ENCODE measurements at places on chromosomes 4 and X. TPM values are rescaled to one million over a fixed set of nuclear protein-coding genes. Genes with fewer than 3 reads are reported as not detected.

DNA sequence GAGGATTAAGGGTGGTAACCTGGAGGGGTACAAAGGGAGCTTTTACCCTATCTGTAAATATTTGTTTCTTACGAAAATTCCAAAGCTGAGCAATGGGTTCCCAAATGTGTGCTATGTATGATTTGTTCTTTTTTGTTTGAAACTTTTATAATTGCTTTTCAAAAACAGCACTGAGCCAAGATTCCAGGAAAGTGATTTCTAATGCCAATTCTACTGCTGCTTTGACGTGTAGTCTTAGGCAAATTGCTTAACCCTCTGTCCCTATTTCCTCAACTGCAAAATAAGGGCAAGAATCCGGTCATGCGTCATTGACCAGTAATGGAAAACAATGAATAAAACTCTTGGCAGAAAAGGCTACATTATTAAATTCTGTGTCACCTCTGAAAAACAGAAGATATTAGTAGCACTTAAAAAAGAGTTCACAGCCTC, 454.7 kb downstream of the IL15 start:
- no peak for DNase-seq
- H3K4me3 ChIP-seq, result no peak overlapping the region
- H3K27ac ChIP-seq, result peak overlapping the region; percentile 68

GRCh38 chrX:74372272-74372671, 49.0 kb upstream of the SLC16A2 start:
- H3K36me3 ChIP-seq, result no peaks in the 10 kb centered on the region
- no peak for DNase-seq
- H3K27ac ChIP-seq, result no peak overlapping the region
- no peaks in the 10 kb centered on the region for H3K27me3 ChIP-seq
- H3K4me3 ChIP-seq, result no peak overlapping the region

DNA sequence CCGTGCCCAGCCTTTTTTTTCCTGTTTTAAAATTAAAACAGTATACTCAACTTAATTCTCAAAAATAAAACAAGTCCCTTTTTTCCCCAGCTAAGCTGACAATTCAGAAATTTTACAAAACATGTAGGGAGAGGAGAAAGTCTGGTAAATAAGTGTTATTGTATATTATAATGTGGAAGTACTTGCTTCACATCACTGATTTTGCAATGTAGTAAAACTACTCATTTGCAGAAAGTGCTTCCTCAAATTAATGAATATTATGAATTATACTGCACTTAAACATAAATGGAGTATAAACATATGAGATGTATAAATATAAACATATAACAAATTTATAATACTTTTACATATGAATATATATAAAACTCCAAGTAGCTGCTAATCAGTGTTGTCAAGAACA, 11.6 kb upstream of the H2AZ1 start:
- H3K36me3 ChIP-seq, result no peaks in the 10 kb centered on the region
- H3K27ac ChIP-seq, result no peak overlapping the region

GRCh38 chr4:79923281-79923680, 149.7 kb downstream of the ANTXR2 start:
- H3K27me3 ChIP-seq, result no peaks in the 10 kb centered on the region
- no peak for DNase-seq
- H3K4me1 ChIP-seq, result no peaks in the 10 kb centered on the region
- H3K4me3 ChIP-seq, result no peak overlapping the region
- H3K36me3 ChIP-seq, result no peaks in the 10 kb centered on the region

GRCh38 chr4:14138106-14138505, 510.6 kb upstream of the BOD1L1 start:
- H3K27me3 ChIP-seq, result no peaks in the 10 kb centered on the region
- no peak overlapping the region for H3K27ac ChIP-seq
- H3K36me3 ChIP-seq, result no peaks in the 10 kb centered on the region
- H3K4me3 ChIP-seq, result no peak overlapping the region

GRCh38 chr4:151439320-151439719, 30.3 kb downstream of the FHIP1A start:
- DNase-seq, result no peak
- no peak overlapping the region for H3K4me3 ChIP-seq
- H3K4me1 ChIP-seq, result no peaks in the 10 kb centered on the region
- H3K27me3 ChIP-seq, result no peaks in the 10 kb centered on the region
- no peak overlapping the region for H3K27ac ChIP-seq

DNA sequence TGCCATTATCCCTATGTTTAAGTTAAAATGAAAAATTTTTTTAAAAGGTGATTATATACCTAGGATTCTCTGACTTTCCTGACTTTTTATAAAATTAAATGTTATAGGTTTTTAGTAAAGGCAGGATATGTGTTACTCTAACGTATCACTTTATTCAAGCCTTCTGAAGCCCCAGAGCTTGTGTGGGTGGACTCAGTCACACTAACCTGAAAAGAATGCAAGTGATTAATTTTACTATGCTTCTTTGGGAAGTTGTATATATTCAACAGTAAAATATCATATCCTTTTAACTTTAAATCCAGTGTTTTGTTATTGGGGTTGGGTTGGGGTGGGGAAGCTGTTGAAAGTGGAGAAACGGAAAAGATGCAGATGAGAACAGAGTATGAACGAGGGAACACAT, 22.8 kb downstream of the PDLIM3 start:
- H3K4me3 ChIP-seq, result no peak overlapping the region
- H3K4me1 ChIP-seq, result peaks cover 22% of the 10 kb centered on the region
- H3K27me3 ChIP-seq, result peaks cover 12% of the 10 kb centered on the region
- H3K36me3 ChIP-seq, result no peaks in the 10 kb centered on the region
- H3K27ac ChIP-seq, result peak overlapping the region; percentile 55

- no peak overlapping the region for H3K27ac ChIP-seq
- H3K27me3 ChIP-seq, result no peaks in the 10 kb centered on the region
- H3K4me1 ChIP-seq, result no peaks in the 10 kb centered on the region
- no peak for DNase-seq
Observed at GRCh38 chr4:182307746-182308145, 64.5 kb downstream of the TENM3 start.

The TEX13D gene
- 0.48 TPM for total RNA-seq

The GPR82 gene
- total RNA-seq, result not detected
